ENCODE measurements at places on chromosomes 7 and 10.

DNA sequence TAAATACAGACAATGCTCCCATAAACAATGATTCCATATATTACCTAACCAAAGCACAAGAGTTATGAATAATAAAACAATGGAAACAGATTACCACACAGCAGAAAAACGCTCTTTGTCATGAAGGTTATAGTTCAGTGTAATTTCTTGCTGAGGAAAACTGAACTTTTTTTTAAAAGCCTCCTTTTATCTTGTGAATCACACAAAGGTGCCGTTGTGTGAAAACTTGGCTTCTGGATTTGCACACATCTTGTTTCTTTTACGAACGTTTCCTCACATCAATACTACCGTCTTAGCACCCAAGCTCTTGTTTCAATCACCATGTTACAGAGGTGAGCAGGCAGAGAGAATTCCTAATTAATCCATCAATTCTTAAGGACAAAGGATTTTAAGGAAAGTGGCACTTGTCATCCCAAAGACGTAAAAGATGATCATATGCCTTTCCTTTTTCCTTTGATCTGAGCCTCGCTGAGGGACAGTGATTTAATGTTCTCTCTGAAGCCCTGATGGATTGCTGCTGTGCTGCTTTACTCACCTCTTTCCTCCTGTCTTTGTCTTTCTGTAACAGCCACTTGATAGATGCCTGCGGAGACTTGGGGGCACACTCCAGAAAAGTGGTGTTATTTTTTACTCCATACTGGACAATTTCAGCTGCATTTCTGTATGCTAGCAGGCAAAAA, 110.1 kb downstream of the CD36 start:
- no peak for DNase-seq

DNA sequence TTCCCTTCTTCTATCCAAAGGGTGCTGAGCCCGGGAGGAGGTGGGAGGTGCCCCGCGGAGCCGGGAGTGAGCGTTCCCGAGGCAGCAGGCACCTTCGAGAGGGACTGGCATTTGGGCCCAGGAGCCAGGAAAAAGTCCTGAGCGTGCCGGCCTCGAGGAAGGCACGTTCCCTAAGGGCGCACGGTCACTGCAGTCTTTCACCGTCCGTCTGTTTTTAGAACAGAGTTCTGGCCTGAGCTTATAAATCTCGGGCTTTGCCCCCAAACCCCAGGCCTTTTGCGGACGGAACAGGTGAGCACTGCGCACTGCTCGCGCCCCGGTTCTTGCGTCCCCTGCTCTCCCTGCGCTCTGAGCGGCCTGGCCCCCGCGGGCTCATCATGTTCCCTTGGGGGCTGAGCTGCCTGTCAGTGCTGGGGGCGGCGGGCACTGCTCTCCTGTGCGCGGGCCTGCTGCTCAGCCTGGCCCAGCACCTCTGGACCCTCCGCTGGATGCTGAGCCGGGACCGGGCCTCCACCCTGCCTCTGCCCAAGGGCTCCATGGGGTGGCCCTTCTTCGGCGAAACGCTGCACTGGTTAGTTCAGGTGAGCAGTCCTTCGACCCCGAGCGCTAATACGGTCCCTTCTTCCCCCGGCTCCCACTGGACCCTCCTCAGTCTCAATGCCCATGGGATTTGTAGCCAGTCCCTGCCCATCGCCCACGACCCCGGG, 442 bp downstream of the CYP26C1 start:
- no peak for DNase-seq

DNA sequence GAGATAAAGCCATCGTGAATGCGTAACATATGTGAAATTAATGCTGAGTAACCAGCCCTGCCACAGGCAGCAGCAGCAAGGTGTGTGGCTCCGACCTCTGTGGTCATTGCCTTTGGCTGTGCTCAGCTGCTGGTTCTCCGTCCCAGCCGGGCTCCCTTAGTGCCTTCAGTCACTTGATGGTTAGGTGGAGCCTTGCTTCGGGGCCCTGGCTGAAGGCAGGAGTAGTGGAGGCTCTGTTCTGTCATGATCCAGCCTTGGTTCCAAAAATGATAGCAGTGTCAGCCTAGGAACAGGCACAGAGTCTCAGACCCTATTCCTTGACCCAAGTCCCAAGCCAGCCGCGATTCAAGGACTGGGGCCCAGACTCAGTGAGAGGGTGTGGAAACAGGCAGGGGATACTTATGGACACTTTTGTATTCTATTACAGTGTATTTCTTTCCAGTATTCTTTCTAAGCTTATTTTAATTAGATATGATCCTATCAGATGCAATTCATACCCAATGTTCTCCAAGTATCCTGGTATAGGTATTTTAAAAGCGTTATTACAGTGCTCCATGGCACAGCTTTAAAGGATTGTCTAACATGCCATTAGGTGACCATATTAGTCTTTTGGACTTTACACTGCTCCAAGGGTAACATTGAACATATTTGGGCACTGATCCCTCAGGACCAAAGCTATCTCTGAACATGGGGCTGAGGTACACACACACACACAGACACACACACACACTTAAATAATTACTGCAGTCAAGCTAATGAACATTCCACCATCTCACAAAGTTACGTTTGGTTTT, 9.0 kb downstream of the SCART1 start:
- DNase-seq: no peak

GRCh38 chr10:10361301-10361885, 656.3 kb upstream of the CELF2 start:
- DNase-seq: no peak

DNA sequence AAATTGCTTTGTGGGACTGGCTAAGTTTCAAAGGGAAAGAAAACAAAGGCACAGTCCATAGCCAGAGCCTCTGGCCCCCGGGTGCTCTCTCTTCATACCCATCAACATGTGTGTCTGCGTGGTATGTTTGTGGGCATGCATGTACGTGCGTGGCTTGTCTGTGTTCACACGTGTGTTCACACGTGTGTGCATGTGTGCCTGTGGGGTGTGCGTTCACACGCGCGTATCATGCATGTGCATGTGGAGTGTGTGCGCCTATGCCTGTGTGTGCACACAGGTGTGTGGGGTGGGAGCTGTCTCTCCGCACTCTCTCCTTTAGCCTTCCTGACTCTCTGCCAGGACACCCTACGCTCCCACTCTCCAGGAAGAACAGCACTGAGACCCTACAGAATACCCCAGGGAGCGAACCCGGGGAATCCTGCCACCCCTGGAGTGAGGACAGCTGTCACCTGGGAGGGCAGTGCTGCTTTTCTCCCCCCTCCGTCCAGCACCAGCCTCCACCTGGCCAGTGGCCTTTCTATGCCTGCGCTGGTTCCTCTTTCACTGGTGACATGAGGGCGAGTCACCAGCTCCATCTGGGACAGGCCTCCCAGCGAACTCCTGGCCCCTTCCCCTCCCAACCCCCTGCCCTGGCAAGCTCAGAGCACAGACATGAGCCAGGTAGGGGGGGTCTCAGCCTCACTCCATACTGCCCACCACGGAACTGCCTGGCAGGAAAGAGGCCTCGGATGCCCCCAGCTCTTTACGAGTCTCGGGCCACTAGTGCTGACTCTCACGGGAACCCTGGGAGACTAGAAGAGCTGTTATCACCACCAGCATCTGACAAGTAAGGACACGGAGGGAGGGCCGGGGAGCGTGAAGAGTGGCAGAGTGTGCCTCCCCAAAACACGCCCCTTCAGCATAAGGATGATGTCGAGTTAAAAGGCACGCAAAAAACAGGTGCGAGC, 16.5 kb downstream of the WDR86 start:
- no peak for DNase-seq

- DNase-seq: no peak
Observed at GRCh38 chr10:30047924-30048531, 11.4 kb downstream of the JCAD start.

- no peak for DNase-seq
Observed at GRCh38 chr10:71216751-71217265, 4.4 kb downstream of the UNC5B start.

DNA sequence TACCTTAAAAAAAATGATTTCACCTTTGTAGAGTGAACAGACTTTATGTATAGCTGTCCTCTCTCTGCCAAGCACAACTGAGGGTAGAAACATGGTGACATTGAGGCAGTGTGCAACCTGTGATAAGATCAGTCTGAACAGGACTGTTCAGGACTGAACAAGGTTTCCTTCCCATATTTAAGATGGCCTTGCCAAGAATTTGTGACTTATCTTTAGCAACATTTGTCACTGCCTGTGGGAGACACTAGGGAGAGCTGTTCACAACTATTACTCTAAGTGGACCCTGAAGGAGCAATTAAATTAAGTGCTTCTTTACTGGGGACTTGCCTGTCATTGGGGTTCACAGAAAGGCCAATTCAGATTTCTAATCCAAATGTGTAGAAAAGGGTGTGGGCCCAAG, 6.7 kb downstream of the OR13A1 start:
- no peak for DNase-seq

DNA sequence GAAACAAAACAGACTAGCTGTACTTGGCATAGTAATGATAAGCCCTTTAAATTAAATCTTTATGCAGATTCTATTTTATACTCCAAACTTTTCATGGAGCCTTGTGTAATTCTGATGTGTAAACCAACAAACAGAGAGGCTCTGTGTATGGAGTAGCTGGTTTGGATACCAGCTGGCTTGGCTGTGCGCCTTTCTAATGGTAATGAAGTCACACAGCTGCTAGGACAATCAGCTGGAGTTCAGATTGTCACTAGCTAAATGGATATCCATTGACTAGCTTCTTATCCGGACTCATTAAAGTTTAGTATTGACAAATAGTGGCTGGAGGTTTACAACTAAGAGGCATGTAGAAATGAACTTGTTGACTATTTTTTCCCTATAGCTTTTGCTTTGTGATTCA, 398.4 kb downstream of the DGKB start:
- no peak for DNase-seq

DNA sequence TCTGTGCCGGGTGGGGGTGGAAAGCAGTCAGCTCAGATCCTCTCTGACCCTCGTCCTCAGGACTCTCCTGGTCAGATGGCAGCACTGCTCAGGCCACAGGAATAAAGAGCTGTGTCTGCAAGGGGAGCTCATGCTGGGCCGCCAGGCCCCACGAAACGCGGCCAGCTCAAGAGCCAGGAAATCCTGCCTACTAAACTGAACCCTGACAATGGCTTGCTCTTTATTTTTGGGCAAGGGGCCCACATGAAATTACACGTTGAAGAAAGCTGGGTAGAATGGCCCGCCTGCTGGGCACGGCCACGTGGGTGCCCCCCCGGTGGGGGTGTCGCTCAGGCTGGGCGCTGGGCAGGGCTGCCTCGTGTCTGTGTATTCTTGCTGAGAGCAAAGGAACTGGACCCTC, 103.0 kb downstream of the ITIH5 start:
- DNase-seq: no peak

- no peak for DNase-seq
Observed at GRCh38 chr10:78225594-78225993, 191.9 kb downstream of the RPS24 start.

DNA sequence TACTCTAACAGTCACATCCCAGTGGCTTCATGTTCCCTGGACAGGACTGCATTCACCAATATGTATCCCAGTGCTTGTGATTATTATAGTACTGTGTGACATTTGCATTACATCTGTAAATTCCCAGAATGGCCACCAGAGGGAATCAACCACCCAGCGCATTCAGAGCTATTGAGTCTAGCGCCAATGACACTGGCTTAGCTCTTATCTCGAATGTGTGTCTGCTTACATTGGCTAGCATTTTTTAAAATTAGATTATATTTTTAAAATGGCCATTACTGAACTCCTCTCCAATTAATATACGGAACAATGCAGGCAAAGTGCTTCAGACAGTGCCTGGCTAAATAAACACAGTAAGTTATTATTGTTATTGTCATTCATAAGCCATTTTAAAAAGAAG, 36.3 kb downstream of the TRIL start:
- DNase-seq: peak; percentile 62
